ENCODE measurements at places on chromosomes 3 and 15.

DNA sequence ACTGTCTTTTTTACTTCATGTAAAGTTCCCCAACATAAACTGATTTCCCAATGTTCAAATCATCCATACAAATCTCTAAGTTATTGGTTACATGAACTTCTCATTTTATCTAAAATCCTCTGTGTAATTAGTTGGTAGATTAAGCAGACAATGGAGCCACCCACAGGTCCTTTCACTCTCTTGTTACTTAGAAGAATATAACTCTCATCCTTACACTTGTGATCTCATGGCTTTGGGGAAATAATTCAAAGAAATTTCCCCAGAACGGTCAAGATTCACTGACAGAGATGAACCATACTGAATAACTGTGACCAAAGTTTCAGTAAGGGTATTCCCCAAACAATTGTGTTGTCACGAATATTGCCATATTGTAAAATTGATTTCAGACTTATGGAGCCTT lies 1102.6 kb upstream of the EPHA6 start:
- no peak for DNase-seq

DNA sequence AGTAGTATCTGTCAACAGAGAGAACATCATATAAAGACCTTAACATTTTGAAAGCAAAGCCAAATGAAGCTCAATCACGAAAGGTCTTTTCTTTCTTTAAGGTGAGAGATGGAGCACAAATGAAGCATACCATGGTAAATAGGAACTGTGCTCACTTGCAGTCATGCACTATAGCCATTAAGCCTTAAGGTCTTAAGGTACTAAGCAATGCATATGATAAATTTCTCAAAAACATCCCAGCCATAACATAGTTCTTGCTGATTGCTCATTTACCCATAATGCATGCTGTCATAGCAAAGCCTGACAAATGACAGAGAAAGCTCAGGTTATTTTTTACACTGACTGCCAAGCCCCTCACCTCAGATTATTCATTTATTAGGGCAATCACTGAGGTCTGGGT lies 214.5 kb downstream of the MECOM start:
- DNase-seq = no peak

DNA sequence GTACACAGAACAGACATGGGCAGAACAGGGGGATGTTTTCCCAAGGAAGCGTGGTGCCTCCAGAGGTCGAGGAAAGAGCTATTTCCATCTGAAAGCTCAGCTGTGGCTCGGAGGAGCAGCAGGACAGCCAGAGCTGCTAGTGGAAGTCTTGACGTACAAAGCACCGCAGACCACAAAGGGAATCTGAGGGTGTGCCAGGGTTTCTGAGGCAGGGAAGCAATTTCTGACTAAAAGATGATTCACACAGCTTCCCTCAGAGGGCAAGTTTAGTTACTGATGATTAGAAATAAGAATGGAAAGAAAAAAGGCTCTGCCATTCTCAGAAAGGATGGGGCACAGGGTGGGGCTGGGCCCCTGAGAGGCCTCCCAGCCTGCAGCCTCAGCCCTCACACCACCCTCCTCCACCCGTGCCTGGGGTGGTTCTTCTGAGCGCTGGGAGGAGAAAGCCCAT lies 45.8 kb upstream of the SEC13 start:
- peak; percentile 99 for DNase-seq

GRCh38 chr3:72964633-72965032 lies 32.0 kb upstream of the PPP4R2 start:
- no peak for DNase-seq

DNA sequence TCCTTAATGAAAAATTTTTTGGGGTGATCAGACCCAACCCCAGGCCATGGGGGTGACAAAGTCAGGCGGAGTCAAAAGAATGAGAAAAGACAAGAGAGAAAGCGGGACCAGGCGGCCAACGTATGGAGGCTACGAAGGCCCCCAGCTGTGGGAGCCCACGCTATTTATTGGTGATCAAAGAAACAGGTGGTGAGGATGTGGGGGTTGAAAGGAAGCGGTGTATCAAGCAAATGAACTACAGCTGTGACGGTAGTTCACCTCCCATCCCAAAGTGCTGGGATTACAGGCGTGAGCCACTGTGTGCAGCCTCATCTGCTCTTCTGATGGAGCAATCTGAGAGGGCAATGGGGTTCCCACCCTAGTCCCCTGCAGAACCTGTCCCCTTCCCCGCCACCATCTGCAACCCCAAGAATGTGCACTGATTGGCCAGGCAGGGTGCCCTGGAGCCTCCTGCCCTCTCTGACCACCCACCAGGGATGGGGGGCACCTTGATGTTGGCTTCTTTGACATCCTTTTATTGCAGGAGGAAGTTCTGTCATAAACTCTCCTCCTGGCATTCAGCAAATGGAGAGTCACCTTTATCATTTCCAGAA lies 1.1 kb upstream of the CHRNA3 start:
- DNase-seq = no peak

GRCh38 chr3:150411106-150411460 lies 3.0 kb downstream of the TSC22D2 start:
- no peak for DNase-seq

DNA sequence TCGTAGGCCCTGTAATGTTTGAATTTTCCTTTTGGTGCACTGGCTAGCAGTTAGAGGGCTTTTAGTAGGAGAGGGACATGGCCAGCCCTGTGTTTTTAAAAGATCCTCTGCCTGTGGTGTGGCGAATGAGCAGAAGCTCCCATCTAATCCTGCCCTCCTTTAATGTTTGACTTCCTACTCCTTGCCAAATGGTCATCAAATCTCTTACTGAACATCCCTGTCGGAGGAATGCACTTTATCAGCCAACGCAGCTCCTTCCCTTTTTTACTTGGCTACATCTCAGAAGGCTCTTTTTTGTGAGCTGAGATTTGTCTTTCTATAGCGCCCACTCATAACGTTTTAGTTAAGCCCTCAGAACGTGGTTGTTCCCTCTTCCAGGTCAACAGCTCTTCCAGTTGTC lies 44.8 kb downstream of the MAP2K5 start:
- DNase-seq = no peak

- peak; percentile 43 for DNase-seq
Observed at GRCh38 chr3:188133646-188134045, 20.3 kb upstream of the LPP start.

- DNase-seq = no peak
Observed at GRCh38 chr3:110858549-110858948, 213.1 kb upstream of the NECTIN3 start.

- no peak for DNase-seq
Observed at GRCh38 chr3:153273217-153273616, 111.2 kb downstream of the RAP2B start.

DNA sequence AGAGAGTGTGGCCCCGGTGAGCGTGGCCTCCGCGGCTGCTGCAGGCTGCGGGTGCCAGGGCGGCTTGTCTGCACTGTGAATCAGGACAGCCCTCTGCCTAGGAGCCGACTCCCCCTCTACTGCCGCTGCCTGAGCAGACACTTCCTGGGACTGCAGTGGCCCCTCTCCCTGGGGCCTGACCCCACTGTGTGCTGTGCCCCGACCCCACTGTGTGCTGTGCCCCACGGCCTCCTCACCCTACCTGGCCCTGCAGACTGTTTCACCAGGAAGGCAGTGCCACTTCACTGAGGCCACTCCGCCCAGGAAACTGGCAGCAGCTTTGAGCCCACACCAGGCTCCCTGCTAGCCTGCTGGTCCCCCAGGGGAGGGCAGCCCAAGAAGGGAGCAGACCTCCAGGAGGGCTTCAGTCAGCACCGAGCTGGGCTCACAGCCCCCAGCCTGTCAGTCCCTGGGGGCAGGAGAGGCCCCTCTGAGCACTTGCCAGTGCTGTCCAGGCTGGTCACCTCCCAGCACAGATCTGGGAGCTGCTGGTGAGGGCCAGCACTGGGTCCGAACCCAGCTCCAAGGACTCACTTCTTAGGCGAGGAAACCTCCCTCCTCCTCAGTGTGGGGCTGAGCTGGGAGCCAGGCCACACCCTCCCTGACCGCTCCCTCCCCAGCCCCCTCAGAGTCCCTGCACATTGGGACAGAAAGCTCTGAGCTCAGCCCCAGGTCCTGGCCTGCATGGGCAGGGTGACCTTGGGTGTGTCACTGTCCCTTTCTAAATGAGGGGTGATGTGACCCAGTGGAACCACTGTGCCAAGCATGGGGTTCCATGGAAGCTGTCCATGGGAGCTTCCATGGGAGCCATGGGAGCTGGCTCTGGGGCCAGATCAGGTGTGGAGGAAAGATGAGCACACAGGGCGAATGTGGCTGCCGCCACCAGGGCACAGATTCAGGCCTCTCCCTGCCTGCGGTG lies 56.8 kb downstream of the DNAJB8 start:
- DNase-seq = no peak

- peak; percentile 44 for DNase-seq
Observed at GRCh38 chr15:62895905-62896316, 146.6 kb upstream of the TPM1 start.

GRCh38 chr3:138355071-138355470 lies 6.7 kb downstream of the MRAS start:
- DNase-seq = no peak

All from myocyte (in vitro differentiated cells).